ENCODE measurements at places on chromosomes 3 and 15.

DNA sequence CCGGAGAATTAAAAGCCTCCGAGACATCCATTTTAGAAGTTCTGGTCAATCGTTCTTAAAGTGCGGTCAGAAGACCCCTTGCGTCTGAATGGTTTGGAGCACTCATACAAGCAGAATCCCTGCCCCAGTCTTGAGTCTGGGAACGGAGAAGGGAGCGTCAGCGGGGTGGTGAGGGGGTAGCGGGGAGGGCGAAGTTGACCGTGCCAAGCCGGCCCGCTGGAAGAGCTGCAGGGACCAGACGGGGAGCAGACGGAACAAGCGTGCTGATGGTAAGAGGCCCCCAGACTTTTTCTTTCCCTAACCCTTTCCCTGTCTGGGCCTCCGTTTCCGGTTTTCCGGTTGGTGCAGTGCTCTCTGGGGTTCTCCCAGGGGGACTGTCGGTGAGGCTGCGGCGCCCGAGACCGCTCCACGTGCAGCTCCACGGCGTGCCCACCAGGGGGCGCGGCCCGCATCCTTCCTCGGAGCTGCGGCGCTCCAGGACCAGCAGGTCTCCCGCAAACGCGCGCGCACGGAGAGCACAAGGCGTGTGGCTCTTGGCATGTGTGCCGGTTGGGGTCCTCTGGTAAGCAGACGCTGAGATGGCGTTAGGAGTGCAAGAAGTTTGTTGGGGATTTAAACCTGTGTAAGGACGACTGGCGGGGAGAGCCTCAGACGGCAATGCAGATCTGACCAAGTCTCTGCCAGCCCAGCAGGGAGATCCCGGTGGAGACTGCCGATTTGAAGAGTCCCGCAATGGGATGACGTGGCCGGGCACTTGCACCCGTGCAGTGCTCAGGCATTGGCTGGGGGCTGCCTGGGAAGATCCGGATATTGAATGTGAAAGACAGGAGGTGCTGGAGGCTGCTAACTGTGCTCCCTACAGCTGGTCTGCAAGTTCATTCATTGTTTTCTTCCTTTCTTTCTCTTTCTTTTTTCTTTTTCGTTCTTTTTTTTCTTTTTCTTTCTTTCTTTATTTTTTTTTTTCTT lies 19.2 kb upstream of the CORO2B start:
- DNase-seq = no peak

DNA sequence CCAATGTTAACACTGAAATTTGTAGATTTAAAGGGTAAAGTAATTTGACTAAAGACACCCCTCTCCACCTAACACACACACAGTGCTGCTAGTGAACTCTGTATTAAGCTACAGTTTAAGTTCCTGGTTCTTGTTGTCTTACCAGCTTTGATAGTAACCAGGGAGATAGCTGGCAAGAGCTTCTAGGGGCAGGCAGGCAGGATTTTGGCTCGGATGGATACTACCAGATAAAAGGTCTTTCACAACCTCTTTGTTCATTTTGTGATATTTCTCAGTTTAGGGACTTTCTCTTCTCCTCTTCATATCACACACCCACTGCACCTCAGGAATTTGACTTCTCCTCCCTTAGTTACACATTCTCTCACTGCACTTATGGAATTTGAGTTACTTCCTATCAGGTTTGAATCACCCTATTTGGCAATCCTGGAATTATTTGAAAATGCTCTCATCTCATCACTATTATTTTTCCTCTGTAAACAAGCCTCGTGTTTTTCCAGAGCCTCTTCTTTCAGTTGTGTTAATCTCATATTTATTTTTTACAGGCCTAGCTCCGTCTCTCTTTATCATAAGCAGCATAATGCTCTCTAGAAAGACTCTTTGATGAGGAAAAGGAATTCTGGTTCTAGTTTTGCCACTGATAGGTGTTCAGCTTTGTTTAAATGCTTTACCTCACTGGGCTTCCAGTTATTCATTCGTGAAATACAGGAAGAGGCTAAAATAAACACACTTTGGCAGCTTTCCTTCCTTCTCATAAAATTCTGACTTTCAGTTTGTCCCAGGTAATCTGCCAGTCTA lies 23.0 kb upstream of the CLDN1 start:
- peak; percentile 88 for DNase-seq

DNA sequence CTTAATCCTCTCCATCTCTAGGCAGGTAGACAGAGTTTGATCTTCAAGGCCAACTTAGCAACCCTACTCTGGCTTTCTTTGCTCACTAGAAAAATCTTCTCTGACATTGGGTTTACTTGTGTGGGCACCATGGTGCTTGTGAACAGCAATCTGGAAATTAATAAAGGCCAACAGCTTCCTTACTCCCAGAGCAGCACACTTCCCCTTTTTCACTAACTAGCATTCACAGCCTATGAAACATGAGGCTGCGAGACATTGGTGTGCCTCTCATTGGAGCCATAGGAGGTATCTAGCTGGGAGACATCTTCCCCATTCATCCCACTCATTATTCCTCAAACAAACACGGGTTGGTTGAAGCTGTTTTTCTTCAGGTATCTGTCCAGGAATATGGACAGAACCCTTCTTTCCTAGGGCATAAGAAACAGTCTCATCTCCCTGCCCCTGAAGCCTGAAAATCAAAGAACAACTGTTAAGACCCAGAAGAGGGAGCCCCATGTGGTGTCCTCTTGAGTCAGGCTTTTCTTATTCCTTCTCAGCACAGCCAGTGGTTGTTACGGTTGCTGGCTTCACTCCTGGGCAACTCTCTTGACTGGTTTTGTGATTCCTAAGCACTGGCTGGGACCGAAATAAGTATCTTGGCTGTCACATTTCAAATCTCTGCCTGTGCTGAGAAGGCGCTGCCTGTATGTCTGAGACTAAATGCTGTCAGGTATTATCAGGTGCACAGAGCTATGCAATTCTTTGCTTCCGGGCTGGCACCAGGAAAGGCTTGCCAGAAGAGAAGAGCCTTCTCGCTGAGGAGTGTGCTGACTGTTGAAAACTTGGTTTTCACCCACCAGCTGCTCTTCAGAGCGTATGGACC lies 194.4 kb downstream of the FEZF2 start:
- DNase-seq = no peak

- no peak for DNase-seq
Observed at GRCh38 chr3:163490119-163490518, 1588.2 kb downstream of the SI start.

DNA sequence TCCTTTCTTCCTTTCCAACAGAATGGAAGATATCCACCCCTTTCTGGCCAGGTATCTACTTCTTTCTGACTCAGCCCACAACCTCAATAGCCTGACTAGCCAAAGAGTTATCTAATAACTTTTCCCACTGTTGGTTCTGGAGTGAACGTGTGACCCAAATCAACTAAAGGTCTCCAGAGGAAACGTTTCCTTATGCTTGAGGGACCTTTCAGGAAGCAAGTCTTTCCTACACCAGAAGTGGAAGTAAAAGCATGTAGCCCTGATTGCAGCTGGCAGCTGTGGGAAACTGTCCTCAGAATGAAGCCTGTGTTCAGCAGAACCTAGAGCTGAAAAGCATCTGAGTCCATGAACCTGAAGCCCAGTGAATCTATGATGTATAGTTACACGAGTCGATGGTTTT lies 34.7 kb upstream of the PHLDB2 start:
- no peak for DNase-seq

DNA sequence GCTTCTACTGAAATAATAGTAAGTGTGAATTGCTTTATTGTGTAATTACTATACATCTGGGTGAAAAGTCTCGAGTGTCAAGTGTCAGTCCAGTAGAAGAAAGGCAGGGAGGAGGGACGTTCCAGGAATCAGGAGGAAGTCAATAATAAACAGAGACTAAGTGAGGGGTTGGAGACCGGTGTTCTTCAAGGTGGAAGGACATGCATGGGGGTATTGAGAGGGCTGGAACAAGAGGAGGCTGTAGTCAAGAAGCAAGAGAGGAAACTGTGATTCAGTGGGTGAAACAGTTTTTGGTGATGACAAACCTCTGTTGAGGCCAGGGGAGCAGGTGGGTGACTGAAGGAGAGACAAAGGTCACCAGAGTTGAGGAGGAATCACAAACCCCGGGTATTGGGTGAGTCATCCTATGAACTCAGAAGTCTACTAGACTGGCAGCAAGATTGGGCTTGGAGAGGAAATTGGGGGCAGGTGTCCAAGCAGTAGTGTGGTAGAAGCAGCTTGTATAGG lies 11.6 kb upstream of the SCAMP5 start:
- DNase-seq = no peak

DNA sequence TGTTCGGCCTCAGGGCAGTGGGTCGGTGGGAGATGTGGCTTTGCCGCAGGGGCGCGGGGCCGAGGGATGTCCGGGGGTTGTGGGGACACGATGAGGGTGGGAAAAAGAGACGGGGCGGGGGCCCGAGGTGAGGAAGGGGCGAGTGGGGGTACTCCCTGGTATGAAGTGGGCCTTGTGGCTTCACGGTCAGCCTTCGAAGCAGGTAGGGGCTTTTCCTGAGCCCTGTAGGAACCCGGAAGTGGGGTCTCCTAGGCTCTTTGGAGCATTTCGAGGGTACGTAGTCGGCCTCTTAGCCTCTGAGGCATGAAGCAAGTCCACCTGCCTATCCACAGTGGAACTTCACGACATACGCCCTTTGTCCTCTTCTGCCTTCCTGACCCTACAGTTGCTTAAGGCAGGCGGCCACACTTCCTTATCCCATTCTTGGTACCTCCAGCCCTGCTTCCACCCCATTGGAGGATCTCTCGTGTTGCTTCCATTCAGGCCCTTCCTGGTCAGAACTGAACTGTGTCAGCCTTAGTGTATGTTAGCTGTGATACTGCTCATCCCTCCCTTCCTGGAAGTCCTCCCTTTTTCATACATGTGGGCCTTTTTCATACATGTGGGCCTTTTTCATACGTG lies 389 bp downstream of the ARPC4 start:
- DNase-seq = no peak

DNA sequence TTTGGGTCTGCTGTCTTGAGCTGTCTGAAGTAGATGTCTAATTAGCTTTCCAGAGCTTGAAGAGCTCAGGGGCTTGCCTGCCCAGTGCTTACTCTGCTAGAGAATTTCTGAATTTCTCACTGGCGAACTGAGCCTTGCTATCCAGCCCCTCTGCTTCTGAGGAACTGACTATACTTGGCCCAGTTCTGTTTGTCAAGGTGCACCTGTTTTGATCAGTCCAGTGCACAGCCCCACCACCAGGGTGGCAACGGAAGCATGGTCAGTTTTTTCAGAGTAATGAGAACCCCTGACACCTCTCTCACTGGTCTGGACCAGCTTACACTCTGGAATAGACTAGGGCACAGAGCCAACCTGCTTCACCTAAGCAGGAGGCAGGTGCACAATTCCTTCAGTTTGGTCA lies 25.2 kb downstream of the ITGB5 start:
- no peak for DNase-seq

DNA sequence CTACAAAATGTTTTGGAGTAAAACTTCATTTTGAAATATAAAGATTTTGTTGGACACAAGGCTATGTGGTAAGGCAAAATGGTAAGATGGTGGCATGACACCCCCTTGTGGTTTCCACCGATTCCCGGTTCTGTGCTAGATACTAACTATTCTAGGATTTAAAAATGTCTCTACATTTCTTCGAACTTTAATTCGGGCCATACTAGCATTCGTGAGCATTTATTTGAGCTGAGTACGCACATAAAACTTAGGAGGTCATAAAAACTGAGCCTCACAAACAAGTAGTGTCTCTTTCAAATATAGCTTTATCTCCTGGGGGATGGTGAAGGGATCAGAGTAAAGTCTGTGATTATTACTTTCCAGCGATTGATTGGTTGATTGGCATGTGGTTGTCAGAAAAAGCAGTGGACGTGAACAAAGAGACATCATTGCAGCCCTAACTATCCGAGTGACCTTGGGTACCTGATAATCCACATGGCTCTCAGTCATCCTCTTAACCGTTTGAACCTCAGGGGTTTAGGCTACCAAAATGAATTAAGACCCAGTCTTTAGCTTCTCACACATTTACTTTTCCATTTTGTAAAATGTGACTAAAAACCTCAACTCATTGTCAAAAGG lies 1.1 kb upstream of the ZNF639 start:
- DNase-seq = no peak

Data from fibroblast of skin of left biceps (primary cell).